ENCODE measurements at places on chromosomes 13 and 19.

- ATAC-seq: peak; percentile 51
These were observed 31.5 kb upstream of the HIF3A start for GRCh38 chr19:46265217-46265828.

- no peak for ATAC-seq
These were observed 16.5 kb upstream of the ZNF8 start for GRCh38 chr19:58261968-58262921.

GRCh38 chr19:28886708-28887107 is 326.2 kb downstream of the UQCRFS1 start:
- ATAC-seq: no peak

- no peak for ATAC-seq
These were observed 22.1 kb downstream of the RAP2A start for GRCh38 chr13:97456047-97456446.

DNA sequence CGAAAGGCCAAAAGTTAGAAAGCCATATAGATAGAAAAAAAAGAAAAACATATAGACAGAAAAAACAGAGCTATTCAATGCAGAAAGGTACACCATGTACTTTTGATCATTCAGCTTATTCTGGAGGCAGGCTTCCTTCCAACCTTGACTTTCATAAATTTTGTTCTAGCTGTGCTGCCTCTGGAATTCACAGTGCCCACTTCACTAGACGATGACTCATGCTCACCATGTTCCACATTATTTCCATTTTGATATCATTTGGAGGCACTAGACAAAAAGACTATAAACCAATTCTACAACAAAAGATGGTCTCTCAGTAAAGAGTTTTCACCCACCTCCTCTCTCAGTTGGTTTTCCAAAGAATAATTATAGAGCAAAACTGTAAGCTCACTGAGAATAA is 229.0 kb upstream of the IPO5 start:
- no peak for ATAC-seq

DNA sequence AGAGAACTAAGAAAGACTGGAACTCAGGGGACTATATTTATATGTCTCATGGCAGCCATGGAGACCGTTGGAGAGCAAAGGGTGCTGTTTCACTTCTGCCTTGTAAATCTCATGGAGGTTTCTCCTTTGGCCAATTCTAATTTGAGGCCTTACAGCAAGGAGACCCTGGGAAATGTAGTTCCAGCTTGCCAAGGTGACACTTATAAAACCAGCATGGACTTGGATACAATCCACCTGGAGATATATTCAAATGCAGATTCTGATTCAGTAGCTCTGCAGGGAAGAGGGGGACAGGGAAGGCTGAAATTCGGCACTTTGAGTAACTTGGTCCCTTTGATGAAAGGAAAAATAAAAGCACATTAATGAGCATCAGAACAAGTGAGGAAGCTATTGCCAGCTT is 90.0 kb downstream of the OXGR1 start:
- ATAC-seq: no peak

DNA sequence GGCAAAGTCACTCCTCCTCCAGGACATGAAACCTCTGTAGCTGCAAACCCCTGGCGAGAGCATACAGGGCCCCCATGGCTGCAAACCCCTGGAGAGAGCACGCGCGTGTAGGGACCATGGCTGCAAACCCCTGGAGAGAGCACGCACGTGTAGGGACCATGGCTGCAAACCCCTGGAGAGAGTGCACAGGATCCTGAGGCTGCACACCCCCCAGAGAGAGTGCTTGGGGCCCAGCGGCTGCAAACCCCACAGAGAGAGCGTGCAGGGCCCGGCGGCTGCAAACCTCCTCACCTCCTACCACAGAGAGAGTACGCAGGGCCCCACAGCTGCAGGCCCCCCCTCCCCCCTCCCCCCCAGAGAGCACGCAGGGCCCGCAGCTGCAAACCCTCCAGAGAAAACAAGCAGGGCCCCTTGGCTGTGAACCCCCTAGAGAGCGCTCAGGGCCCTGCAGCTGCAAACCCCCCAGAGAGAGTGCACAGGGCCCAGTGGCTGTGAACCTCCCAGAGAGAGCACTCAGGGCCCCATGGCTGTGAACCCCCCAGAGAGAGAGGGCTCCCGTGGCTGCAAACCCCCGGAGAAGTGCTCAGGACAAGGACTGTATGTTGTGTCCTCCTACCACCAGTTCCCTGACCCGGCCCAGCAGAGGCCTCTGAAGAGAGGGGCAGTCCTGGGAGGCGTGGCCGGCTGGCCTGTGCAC is 7.3 kb downstream of the ADPRHL1 start:
- no peak for ATAC-seq

DNA sequence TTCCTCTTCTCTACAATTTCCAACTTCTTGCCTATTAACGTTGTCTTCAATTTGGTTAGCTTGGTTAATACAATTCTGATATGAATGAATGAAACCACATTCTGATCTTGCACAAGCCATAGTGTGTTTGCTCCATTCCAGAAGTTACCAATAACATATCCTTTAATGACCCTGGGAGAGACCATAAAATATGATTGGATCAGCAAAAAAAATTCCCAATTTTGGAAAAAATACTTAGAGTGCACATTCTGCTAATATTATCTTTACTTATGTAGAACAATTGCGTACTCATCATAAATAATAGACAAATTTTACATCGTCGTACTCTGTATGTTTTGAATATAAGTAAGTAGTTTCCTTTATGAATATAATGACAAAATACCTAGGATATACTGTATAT is 117.2 kb downstream of the SLITRK5 start:
- no peak for ATAC-seq

DNA sequence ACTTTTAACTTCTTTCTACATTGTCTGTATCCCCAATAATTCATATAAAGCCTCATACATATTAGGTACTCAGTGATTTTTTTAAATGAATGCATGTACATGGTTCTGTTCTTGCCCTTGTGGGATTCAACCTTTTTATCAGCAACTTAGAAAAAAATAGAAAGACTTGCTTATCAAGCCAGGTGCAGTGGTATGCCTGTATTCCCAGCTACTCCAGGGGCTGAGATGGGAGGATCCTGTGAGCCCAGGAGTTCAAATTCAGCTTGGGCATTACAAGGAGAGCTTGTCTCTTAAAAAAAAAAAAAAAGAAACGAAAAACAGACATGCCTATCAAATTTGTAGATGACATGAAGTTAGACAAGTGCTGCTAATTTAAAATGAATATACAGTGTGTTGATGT is 54.2 kb upstream of the MYCBP2 start:
- ATAC-seq: no peak

GRCh38 chr13:93698016-93698613 is 471.5 kb downstream of the GPC6 start:
- ATAC-seq: no peak

DNA sequence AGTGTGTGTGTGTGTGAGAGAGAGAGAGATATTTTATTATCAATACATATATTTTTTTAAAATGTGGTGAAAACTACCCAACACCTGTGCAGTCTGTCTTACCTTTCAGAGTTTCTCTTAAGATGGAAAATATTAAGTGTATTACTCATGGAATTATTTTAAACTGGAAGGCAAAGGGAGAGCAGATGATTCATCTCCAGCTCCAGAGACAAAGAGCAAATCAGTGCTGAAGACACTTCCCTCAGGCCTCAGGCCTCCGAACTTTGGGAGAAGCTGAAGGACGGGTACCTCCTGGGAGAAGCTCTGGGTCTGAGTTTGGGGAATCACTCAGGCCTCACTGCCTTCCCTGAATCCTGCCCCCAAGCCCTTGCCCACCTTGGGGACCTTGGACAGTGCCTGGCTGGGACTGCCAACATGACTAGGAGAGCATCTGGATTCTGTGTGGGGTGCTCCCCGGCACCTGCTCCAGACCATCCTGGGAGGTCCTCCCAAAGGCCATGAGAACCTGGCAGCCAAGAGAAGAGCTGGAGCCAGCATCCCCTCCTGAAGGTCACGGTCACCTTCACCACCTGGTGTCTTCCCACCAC is 170.4 kb upstream of the UBL3 start:
- ATAC-seq: no peak

GRCh38 chr13:73934215-73934641 is 200.0 kb downstream of the KLF12 start:
- peak; percentile 21 for ATAC-seq

GRCh38 chr19:17404621-17405249 is 695 bp downstream of the BST2 start:
- ATAC-seq: no peak

GRCh38 chr19:28012361-28012760 is 1200.6 kb downstream of the UQCRFS1 start:
- ATAC-seq: no peak

DNA sequence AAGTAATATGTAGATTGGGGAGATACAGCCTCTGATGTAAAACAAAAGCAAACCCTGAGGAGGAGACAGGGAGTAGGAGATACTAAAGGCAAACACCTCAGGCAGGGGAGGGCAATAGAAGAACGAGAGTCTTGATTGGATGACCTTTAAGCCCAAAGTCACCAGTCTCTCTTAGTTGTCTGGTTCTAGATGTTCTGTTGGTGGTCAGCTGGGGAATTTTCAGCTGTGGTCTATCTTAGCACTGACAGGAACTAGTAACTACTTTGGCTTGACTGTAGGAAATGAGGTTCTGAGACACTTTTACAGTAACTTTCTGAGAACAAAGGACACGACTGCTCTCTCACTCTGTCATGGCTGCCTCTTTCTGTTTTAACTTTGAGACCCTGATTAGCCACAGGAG is 290.7 kb upstream of the MIR17HG start:
- no peak for ATAC-seq

DNA sequence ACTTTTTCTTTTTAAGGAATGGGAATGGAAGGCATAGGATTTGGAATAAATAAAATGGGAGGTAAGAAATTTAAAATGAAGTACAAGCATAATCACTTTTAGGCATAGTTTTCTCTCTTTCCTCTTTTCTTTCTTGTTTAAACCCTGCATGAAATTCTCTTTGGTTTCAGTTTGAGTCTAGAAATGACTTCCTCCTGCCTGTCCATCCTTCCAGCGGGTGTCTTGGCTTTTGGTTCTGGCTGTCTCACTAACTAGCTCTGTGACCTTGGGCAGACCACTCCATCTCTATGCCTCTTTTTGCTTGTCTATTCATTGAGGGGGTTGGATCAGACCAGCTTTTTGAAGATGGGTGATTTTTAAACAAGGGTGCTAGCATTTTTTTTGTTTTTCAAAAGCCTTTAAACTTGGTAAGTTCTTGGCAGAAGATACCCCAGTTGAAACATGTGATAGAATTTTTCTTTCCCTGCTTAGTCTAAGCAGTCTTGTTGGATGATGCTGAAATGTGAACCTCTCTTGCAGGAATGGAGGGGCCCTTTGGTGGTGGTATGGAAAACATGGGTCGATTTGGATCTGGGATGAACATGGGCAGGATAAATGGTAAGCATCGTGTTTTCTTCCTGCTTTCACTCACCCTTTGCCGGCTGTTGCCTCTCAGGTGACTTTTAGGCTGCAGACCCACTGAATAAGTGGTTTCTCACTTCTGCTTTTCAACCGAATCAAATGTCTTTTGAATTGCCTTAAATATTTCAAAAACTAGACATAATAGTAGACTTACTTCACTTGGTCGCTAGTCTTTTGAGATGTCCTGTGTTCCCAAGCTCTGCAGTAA is 28.6 kb downstream of the PRAM1 start:
- no peak for ATAC-seq

DNA sequence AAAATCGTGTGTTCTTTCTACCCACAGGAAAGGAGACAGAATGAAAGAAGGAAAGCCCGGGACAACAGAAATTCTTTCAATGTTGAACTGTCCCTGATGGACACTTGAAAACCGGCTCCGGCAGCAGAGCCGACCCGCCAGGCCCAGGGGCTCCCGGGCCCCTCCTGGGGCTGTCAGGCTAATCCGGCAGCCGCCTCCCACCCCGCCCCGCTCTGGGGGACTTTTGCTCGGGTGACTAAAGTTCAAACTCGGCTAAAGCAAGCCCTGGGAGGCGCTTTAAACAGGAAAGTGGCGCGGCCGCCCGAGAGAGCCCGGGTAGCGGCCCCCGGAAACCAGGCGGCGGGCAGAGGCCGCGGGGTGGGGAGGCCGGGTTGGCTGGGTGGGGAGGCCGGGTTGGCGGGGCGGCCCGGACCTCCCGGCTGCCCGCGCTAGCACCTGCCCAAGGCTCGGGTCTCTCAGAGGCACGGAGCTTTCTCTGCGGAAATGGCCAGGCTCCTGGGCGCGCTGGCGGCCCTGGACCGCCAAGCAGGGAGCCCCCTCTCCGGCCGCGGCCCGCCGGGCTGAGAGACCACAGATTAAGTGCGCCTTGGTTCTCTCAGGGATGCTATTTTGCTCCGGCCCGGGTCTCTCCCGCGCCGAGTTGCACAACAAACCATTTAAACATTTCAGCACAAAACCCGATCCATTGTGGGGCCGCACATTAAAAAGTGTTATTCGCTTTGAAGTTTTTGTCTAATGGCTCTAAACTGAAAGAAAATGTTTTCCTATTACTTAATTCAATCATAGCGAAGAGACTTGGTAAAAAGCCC is 2.6 kb upstream of the GSX1 start:
- no peak for ATAC-seq

- peak; percentile 1 for ATAC-seq
These were observed 20.6 kb downstream of the HCN2 start for GRCh38 chr19:610071-610800.

- no peak for ATAC-seq
These were observed 26.6 kb downstream of the CD70 start for GRCh38 chr19:6564393-6564792.

DNA sequence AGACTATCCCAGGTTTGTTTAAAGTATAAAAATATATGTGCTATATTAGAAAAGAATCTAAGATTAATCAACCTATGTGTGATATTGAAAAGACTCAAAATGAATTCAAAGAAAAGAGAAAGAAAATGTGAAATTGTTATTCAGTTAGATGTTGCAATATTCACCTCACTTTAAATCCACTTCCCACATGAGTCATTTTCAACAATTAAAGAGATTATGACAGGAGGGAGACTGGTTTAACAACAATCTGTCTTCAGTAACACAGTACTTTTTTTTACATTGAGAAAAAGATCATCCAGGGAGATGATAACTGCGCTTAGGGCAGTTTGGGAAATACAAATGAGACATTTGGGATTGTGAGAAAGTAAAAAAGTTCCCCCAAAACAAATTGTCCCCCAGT is 1246.2 kb downstream of the SLITRK1 start:
- no peak for ATAC-seq

DNA sequence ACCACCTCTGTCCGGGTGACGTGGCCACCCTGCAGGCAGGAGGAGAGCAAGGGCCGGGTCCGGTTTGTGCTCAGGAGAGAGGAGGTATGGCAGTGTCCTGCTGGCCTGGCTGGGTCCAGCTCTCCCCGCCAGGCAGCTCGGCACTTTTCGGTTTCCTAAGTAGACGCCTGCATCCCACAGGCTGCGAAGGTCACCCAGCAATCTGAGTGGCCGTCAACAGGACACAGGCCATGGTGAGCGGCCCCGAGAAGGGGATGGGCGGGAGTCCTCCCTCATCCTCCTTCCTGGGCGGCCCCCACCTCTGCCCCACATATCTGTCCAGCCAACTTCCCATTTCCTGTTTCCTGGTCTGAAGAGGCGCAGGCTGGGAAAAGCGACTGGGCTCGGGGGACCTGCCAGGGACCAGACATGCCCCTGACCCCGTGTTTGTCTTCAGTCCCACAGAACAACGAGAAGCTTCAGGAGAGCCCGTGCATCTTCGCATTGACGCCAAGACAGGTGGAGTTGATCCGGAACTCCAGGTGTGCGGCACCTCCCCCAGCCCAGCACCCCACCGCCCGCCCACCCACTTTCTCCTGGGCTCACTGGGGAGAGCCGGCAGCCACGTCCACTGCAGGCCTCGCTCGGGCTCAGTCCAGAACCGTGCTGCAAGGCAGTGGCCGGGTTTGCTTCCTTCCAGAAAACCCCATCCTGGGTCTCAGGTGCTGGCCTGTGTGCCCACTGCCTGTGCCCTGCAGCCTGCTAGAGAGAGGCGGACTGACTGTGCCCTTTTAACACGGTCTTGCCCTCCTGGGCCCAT is 16.3 kb downstream of the PIAS4 start:
- ATAC-seq: no peak

- no peak for ATAC-seq
These were observed 13.8 kb downstream of the RASA3 start for GRCh38 chr13:114118511-114119123.

All from activated T-helper 17 cell treated with anti-CD3 and anti-CD28 coated beads, Interleukin-2, amount 50 U/mL, for 72 hours (primary cell).